NCI-H1417 treated with DMSO at 0.1 percent for 48 hours (cell line): ENCODE measurements at places on chromosomes 4 and X.

GRCh38 chrX:3450881-3451570, 104.6 kb upstream of the MXRA5 start:
- DNase-seq, result no peak

- DNase-seq, result no peak
Observed at GRCh38 chr4:66885501-66886165, 659.7 kb downstream of the CENPC start.

DNA sequence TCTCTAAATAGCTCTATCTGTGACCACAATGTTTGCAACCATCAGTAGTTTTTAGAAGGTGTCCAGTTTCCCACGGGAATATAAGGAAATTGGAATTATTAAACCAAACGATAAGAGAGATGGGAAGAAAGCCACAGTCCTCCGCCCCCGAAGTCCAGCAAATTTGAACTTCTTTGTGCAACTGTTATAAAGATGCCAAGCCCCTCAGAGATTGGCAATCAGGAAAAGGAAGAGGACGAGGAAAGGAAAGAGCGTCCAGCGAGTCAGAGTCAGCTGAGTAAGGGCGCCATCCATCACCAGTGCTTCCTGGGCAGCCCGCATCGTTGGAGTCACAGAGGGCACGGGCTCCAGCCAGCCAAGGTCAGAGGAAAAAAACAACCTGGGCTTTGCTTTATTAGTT, 35.7 kb downstream of the LDB2 start:
- DNase-seq, result no peak

- no peak for DNase-seq
Observed at GRCh38 chr4:185504098-185505047, 30.9 kb downstream of the PDLIM3 start.

- no peak for DNase-seq
Observed at GRCh38 chr4:2944586-2945526, 18.4 kb downstream of the NOP14 start.

DNA sequence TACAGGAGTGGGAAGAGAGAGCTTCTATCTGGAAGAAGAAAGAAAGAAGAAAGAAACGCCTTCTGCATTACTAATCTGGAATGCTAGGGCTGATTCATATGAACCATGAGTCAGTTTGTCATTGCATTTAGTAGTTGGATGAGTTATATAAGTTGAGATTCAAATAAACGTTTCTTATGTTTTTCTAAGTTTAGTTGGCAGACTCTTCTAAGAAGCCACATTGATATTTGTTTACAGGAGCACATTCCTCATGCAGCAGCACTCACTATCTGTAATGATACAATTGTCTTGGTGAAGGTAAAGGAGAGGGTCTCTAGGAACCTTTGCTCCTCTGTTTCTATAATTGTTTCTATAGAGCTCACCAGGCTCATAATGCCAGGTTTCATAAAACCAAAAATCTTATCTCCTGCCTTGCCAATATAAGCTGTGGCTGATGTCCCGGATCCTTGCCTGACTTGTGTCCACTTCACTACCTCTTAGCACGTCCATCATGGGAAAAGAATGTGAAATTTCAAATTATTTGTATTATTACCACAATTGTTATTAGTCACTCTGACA, 39.5 kb downstream of the HOPX start:
- no peak for DNase-seq

DNA sequence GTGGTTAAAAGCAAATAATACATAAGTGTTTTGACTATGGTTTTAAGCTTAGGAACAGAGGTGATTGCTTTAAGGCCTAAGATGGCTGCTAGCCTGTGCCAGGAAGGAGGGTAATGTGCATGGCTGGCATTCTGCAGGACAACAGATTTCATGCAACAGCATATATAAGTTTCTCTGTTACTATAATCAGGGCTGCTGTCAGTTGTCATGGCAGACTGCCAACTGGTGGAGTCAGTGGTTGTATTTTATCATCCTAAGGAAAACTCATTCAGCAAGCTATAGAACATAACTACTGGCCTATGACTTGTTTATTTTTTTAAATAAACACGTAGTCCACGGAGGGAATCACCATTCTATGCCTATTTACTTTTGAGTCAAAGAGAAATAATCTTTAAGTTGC, 77.7 kb upstream of the DCAF8L1 start:
- no peak for DNase-seq

- no peak for DNase-seq
Observed at GRCh38 chr4:168574581-168575295, 77.9 kb downstream of the PALLD start.

DNA sequence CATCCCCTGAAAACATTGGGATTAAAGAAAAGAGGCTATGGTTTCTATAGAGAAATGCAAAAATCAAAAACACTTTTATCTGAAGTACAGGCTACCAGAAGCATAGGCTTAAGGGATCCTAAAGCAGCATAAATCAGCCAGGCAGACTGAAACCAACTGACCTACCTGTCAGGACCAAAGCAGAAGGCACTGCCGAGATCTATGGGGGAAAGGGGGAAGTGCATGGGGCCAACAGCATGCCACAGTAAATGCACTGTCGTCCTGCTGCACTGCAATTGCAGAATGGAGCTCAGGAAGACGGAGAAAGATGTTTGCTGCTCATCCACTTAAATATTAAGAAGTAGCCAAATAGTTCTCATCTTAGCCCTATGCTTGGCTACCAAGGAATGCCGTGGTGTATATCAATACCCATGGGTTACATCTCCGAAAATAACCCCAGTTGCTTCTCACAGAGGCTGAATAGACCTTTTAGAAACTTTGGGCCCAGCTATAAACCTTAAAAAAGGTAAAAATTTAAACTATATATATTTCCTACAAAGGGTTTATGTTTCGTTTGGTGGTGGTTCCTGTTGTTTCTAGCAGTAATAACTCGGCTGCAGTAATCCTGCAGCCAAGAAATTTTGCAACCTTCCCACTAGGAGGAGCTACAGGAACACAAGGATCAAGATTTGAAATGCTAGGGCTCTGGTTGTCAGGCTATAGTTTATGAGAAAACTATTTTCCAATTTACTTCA, 312.2 kb upstream of the DIAPH2 start:
- DNase-seq, result no peak

DNA sequence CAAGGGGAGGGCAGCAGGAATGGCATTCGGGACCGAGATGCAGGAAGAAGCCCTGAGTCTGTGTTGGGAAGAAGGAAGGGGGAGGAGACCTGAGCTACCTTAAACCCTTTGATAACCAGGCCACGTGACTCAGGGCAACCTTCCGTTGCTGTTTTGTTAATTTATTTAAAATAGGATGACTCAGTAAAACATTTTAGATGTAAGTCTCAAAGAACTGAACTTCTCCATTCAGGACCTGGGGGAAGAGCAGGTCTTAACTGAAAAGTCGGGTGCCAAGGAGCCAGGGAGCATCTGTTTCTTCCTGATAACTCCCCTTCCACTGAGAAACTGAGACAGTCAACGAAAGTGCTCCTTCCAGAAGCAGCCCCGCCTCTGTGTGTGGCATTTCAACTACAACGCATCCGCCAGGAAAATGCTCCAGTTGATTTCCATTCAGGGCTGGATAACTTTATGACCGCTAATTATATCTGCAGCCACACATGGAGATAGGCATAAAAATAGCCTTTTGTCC, 88.0 kb downstream of the IRF2 start:
- no peak for DNase-seq

GRCh38 chrX:154457491-154458115, 478 bp upstream of the PLXNA3 start:
- DNase-seq, result no peak

DNA sequence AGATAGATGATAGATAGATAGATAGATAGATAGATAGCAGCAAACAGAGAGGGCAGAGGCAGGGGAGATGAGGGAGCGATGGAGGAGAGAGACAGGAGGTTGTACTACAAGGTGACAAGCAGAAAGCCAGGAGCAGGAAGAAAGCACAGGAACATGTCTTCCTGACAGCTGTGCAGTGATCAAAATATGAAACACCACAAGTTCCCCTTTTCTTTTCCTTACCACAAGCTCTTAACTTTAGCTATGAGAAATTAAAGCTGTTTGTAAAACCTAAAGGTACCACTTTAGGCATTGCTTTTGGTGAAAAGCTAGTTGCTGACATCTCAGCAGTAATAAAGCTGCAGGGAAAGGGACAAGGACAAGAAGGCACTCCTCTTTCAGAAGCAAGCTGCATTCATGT, 9.1 kb upstream of the MAGED4B start:
- no peak for DNase-seq

DNA sequence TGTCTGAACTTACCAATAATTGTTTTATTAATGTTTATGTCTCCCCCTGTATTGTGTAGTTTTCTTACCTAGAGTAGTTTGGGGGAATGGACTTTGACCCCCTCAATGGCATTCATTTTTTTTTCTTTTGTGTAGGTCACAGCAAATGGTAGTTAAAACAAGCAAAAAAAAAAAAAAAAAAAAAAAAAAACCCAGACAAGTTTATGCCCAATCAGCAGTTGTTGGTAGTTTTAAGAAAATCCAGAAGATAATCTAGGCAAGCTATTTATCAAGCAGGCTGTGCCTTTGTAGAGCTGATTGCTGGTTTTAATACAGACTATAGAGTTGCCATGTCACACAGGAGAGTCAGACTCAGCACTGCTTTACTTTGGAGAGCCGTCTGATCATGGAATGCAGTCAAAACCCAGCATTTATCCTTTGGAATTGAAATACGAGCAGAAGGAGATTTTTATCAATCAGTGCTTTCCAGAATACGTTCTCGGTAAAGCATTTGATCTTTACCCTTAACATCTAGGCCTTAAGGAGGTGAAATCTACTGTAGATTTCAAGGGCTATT, 16.6 kb downstream of the DCUN1D4 start:
- no peak for DNase-seq

DNA sequence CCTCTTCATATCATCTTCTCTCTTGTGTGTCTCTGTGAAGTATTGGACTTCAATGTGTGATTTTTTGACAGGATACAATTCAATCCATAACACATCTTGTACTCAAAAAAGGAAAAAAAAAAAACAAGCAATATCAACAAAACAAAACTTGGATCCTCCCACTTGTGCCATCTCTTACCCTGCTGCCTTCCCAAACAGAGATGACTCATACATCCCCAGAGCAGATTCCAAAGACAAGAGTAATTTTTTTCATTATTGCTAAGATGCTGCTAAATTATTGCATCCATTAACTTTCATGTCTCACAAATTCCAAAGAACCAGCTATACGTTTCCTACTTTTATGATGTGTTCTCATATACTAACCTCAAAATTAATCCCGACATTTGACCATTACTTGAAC, 479.2 kb downstream of the GBA3 start:
- DNase-seq, result no peak

DNA sequence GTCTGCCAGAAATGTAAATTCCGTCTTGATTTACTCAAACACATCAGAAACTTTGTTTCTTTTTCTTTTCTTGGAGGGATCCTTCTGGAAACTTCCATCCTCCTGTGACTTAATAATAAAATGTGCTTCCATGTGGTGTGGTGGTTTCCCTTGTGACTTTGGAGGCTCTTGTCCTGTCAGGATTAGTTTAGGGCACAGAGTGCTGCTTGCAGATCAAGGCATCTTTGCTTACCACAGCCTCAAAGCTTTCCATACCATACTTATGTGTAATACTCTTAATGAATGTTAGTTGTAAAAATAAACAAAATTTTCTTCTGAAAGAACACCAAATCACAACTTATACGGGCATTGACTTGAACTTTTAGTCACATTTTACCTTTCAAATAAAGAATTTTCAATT, 27.4 kb downstream of the GBA3 start:
- no peak for DNase-seq

GRCh38 chr4:107793996-107794395, 30.7 kb upstream of the SGMS2 start:
- no peak for DNase-seq

DNA sequence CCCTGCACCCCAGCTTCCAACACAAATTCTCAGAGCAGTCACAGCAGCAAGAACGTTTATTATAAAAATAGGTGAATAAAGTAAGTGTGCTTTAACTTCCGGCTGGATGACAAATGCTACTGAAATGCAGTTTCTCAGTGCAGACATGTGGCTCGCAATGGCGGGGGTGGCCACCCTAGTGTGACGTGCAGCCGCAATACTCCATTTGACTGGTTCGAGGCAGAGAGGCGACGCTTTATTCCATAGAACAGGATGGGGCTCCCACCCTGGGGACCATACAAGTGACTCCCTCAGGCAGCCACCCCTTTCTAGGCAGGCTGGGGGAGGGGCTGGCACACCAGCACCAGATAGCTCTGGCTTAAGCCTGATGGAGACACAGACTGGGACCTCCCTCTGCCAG, 14.5 kb downstream of the TNIP2 start:
- no peak for DNase-seq

DNA sequence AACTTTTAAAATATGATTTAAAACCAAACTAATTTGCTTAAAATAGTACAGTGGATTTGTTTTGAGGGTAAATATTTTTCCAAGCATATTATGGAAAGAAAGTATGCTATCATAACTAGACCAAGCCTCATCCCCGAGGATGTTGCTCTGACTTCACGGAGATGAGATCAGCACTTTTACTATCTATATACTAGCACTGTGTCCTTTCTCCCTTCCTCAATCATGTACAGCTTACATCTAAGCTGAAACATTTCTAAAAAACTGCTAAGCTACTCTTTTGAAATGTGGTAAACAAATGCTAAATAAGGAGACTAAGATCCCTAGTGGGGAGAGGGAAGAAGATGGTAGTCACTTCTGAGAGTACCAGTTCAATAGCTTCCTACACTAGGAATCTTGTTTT, 23.8 kb downstream of the AMMECR1 start:
- no peak for DNase-seq

GRCh38 chr4:48085821-48086589, 48.0 kb downstream of the TXK start:
- no peak for DNase-seq

GRCh38 chr4:1544861-1545281, 138.6 kb upstream of the NKX1-1 start:
- DNase-seq, result no peak

- DNase-seq, result no peak
Observed at GRCh38 chr4:108725457-108725856, 37.4 kb downstream of the ETNPPL start.

GRCh38 chr4:88738180-88738579, 40.6 kb upstream of the NAP1L5 start:
- no peak for DNase-seq

DNA sequence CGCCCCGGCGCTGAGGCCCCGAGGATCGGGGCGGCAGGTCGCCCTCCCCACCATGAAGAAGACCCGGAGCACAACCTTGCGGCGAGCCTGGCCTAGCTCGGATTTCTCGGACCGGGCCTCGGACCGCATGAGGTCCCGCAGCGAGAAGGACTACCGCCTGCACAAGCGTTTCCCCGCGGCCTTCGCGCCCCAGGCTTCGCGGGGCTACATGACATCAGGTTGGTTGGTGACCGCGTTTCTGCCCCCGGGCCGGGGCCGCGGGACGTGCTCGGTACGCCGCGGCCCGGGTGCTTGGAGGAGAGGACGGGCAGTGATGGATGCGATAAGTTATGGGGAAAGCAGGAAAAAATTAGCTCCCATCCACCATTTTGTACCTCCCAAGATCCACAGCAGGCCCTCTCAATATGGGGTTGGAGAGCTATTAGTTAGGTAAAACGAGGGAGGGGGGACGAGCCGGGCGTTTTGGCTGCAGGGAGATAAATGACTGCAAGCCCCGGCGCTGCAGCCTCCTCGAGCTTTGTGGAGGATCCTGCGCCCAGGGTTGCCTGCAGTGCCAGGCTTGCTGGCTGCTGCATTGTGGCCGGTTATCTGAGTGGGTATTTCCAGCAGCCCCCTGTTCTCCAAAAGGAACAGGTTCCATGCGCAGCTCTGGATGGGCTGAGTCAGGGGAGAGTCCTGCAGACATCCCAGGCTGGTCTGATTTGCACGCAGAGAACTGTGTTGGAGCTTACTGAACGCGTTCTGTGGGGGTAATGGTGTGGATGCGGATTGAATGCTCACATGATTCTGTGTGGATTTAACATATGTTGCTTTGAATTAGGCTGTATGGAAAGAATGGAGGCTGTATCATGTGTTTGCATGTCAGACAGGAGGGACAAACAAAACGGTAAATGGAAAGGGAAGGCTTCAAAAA, 1.9 kb downstream of the STOX2 start:
- no peak for DNase-seq
